ENCODE measurements at places on chromosomes 5 and 9. TPM values are rescaled to one million over a fixed set of nuclear protein-coding genes. Genes with fewer than 3 reads are reported as not detected.

- no peak for DNase-seq
Observed at GRCh38 chr9:73683862-73684591, 532.4 kb downstream of the ANXA1 start.

DNA sequence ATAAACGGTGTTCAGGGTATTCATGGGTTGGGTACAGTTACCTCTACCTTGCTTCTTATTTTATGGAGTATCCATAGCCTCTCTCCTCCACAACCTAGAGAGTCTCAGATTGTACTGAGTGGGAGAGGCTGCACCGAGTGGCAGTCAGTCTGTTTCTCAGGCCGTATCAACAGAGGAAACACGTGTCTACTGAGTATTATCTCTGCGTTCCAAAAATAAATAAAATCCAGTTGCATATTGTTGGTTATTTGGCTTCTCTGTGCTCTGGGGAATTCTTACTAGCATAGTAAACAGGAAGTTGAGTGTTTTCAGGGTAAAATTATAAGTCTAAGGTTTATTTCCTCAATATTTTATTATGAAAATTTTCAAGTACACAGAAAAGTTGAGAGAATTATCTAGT, 231.0 kb downstream of the ARHGEF28 start:
- DNase-seq, result no peak

DNA sequence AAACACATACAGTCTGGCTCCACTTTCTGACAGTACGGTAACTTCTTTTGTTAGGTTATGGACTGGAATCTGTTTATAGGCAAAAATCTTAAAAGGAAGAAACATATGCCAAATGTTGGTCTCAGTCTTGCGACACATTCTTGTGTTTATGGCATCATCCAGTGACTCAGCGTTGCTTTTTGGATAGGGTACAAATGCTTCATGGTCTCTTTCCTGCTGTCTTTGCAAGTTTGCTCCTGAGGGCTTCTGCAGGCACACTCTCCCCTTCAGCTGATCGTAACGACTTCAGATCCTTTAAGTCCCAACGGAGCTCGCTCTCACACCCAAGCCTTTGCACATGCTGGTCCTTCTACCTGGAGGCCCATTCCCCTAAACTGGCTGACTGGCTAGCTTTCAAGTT, 23.6 kb upstream of the TNFSF8 start:
- no peak for DNase-seq

ADAMTS2 gene
- total RNA-seq, result 3.7 TPM

PCDHGA4 gene
- 2.1 TPM for total RNA-seq

DNA sequence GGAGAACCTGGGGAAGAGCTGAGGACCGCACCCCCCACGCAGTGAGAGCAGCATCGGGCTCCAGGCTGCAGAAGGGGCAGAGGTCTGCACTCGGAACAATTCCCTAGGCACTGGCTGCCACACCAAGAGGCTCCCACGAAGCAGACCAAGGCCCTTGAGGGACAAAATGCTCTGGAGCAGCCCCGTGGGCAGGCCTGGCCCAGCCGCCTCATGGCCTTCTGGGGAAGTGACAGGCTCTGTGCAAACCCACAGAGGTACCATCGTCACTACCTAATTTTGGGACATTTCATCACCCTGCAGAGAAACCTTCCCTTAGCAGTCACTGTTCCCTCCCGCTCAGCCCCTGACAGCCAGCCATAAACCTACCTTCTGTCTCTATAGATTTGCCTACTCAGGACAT, 15.9 kb downstream of the FBXW5 start:
- peak; percentile 92 for DNase-seq

MTMR12 gene
- 8.8 TPM for total RNA-seq

DNA sequence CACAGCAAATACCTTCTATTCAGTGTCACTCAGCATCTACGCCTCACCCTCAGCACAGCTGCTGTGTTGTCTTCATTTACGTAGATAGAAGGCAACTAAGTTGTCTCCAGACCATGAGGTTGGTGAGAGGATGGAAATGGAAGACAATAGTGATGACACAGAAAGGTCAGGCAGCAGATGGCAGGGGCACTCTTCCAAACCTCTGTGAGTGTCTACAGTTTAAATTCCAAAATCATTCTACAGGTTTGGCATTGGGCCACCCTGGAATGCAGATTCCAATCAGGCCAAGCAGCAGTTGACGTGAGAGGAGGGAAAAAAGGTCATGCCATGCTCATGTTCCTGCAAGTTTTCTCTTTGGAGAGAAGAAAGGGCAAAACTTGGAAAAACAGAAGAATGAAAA, 68.7 kb upstream of the ADAMTSL1 start:
- DNase-seq, result no peak

DNA sequence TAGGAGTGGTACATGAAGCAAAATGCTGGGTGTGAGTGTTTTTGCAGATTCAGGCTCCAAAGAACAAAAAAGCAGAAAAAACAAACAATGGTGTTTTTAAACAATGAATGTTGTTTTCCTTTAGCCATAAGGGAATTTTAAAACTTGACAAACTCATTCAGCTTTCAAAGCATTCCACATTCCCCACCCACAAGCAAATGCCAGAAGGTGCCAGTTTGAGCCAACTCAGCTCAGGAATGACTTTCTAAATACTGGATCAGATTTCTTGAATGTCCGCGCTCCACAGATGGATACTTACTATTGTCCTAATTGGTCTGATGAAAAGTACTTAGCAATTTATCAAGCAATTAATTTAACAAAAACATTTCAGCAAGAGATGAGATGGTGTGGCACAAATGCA, 12.9 kb upstream of the MOB3B start:
- no peak for DNase-seq

FEM1C gene
- 37.0 TPM for total RNA-seq
